Activated effector memory CD4-positive, alpha-beta T cell treated with anti-CD3 and anti-CD28 coated beads, Interleukin-2, amount 50 U/mL, for 16 hours (primary cell): ENCODE measurements at places on chromosomes 7 and 10.

DNA sequence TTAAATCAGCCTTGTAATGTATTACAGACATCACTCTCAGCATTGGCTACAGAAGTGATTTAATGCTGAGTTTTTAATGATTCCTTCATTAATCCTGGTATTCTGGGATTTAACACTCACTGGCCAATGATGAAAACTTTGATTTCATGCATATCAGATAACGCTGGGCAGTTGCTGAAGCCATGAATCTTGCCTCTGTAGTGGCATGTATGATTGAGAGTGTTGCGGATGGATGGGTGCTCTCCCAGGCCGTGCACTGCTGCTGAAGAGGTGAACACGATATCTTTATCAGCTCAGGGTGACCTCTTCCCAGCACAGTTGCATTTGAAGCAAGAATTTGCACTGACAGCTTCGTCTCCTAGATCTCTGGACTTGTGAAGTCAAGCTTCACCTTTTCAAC is 168.7 kb downstream of the LRRC4 start:
- DNase-seq: no peak

DNA sequence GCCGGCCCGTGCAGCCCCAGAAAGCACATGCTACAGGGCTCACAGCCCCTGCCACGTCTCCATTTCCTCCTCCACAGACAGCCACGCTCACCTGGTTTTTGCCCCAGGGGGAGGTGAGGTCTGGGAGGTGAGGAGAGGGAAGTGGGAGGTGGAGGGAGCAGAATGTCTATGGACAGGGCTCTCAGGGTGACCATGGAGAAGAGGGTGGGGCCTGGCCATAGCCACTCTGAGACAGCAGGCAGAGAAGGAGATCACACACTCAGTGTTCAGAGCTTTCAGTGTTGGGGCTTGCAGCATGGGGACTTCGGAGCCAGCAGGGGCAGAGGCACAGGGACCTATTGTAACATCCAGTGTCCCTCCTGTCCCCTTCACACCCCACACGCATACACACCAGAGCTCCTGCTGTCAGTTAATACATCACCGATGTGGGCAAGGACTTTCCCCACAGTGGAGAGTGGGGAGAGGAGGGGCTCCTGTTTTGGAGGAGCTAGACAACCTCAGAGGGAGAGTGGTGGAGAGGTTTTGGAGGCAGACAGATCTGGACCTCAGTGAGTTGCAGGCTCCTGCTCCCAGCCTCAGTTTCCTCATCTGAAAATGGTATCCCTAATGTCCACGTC is 14.4 kb downstream of the WDFY4 start:
- DNase-seq: no peak

- no peak for DNase-seq
Measured at GRCh38 chr10:369221-369683, 234.0 kb downstream of the ZMYND11 start.

DNA sequence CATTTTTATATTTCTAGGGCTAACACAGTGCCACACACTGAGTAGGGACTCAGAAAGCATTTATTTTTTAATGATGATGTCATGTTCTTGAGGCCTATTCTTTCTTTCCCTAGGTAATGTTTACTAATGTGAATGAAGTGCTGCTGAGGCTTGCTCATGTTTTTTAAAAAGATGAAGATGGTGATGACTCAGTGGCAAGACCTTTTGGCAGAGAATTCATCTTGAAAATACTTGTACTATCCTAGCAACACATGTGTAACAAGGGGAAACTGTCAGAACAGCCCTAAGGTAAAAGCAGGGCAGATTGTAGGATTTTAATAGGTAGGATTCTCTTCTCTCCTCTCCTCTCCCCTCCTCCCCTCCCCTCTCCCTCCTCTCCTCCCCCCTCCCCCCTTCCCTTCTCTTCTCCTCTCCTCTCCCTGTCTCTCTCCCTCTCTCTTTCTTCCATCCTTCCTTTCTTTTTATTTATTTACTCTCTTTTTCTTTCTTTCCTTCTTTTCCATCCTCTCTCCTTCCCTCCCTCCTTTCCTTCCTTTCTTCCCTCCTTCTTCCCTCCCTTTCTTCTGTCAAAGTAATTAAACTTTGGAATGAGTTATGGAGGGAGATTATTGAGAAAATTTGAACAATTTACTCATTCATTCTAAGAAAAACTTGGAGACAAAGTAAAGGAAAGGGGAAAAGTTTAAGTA is 75.3 kb downstream of the ZNF92 start:
- no peak for DNase-seq

GRCh38 chr10:128053356-128053755 is 72.9 kb downstream of the MKI67 start:
- DNase-seq: peak; percentile 45

DNA sequence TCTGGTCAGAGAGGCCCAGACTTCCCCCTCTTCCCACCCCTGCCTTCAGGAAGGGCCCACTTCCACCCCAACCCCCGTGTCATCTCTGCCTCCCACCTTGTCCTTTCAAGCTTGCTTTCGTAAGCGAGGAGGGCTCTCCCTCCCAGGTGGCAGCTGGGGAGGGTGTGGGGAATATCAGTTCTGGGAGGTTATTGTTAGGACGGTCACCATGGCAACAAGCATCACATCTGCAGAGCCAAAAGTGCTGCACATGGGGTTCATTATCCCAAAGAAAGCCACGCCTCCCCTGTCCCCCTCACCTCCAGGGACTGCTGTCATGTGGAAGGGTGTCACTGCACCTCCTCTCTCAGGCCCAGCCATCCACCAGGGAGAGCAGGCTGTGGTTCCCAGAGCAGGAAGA is 2.6 kb upstream of the CAMK2B start:
- no peak for DNase-seq

GRCh38 chr10:31959461-31960173 is 31.0 kb upstream of the ARHGAP12 start:
- no peak for DNase-seq

- DNase-seq: peak; percentile 89
Measured at GRCh38 chr10:62811159-62811875, 4.8 kb downstream of the EGR2 start.

DNA sequence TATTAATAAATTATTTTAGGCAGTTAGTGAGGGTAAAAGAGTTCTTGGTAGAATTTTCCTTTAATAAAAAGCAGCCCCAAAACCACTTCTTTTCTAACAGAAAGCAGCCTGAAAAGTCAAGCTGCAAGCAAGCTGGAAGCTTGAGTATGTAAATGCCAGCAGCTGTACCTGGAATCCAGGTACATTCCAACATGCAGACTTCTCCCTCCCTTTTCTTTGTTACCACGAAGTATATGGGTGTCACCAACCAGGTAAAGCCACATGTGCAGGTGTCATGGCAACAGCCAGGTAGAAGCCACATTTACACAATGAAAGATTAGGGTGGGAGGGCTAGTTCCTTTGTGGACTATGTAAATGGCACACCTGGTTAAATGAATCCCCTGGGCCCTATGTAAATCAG is 114.6 kb downstream of the EPC1 start:
- DNase-seq: no peak

DNA sequence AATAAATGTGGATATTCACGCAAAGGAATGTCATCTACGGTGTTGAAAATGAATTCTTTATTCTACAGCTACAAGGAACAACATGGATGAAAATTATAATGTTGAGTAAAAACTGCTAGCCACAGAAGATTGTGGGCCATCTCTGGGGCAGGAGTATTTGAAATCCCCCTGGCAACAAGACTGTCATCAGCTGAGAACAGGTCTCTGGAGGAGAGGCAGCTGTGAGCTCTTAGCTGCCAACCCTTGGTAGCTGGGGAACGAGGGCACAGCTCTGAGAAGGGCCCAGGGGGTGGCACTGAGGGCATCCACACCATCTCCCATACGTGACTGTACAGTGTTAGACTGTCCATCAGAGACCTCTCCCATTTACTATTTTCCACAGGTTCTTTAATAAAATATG is 340.1 kb upstream of the MGMT start:
- no peak for DNase-seq

DNA sequence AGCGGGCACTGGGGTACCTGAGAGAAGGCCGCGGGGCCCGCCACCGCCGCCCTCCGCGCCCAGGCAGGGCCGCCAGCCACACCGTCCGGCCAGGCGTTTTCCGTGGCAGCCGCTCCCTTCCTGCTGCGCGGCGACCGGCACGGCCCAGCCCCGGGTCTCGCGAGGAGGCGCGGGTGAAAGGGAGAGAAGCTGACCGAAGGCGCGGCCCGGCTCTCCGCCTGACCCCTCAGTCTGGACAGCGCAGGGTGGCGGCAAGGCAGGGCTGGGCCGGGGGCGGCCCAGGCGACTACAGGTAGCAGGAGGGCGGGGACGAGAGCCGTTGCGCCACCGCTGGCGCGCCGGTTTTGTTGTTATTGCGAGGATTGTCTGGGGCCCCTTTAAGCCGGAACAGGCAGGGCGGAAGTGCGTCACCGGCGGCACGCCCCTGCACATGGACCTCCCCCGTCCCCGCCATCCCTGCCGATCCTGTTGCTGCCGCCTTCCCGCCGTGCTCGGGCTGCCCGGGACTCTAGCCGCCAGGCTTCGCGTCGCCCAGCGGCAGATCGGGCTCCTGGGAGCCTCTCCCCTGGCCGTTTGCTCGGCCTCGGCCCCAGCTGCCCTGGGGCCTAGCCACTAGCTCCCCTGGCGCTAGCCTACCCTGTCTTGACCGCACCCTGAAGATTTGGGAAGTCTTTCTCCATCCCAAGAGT is at the start of gene HERPUD2:
HERPUD2 (minus strand) TSS at position 352 of the 689 bp plus-strand sequence. CDS start 805 bp downstream, outside the sequence.
- peak; percentile 97 for DNase-seq

DNA sequence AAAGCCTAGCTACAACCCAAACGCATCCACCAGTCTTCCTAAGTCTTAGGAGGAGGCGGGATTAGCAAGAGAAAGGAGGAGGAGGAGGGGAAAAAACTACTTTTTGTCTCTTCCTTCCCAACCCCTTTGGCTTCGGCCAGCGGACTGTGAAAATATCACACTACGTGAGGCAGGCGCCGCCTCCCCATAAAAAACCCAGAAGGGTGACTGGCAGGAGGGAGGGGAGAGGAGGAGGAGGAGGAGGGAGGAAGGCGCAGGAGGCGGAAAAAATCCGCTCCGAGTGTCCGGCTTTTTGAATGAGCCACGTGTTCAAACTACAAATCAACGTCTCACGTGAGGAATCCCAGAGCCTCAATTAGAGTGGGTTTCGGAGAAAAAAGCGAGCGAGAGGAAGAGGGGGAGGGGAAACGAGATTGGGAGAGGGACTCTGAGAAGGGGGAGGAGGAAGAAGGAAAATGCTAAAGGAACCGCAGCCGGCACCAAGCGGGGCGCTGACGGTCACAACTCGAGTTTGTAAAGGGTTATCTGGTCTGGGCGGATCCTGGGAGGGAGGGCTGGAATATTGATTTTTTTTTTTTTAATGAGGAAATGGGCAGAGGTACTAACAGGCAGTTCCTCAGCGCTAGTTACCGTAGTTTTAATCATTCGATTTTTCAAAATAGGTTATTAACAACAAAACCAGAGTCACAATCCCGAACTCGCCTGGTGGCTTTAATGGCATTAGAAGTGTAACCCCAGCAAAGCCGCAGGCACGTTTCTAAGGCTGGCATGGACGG is at the start of gene IGF2BP3:
IGF2BP3 (minus strand) TSS at position 162 of the 776 bp plus-strand sequence. CDS start 381 bp downstream, outside the sequence.
- peak; percentile 67 for DNase-seq

- DNase-seq: no peak
Measured at GRCh38 chr10:85620807-85621206, 745.8 kb downstream of the GRID1 start.

DNA sequence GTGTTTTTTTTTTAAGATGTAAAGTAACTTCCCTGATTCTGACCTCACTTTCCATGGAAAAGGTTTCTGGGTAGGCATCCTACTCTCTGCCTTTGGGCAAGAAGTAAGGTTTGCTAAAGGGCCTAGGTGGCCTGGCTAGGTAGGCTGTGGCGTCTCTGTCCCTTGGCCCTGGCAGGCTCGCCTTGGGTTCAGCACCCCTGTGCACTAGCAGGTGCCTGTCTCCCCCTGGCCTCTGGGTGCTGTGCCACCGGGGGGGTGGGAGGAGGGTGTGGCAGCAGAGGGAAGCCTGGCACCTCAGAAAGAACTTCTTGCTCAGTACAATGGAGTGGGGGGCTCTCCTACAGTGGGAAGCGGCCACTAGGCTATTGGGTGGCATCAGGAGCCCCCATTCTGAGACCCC is 14.0 kb downstream of the TECPR1 start:
- no peak for DNase-seq

- no peak for DNase-seq
Measured at GRCh38 chr10:11141571-11142091, 124.0 kb downstream of the CELF2 start.

- peak; percentile 54 for DNase-seq
Measured at GRCh38 chr10:131964298-131964697, 17.4 kb downstream of the BNIP3 start.

DNA sequence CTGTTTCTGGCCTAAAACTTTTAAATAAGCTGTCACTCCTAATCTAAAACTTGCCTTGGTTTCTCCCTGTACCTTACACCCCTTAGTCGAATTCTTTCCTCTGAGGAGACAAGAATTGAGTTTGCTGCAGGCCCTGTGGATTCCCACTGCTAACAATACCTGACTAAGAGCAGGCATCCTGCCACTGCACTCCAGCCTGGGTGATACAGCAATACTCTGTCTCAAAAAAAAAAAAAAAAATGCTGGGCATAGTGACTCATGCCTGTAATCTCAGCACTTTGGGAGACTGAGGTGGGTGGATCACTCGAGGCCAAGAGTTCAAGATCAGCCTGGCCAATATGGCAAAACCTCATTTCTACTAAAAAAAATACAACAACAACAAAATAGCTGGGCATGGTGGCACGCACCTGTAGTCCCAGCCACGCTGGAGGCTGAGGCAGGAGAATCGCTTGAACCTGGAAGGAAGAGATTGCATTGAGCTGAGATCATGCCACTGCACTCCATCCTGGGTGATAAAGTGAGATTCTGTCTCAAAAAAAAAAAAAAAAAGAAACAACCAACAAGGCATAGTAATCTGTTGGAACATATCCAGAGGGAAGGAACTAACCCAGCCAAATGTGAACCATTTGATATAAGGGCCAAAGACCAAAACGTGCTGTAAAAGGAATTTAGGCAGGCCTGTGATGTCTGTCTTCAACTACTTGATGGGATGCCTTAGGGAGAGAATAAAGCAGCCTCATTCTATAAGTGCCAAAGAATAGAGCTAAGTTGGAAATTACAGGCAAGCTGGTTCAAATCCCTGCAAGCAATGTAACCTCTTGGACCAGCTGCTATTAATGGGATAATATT is 732.7 kb upstream of the AUTS2 start:
- DNase-seq: no peak

DNA sequence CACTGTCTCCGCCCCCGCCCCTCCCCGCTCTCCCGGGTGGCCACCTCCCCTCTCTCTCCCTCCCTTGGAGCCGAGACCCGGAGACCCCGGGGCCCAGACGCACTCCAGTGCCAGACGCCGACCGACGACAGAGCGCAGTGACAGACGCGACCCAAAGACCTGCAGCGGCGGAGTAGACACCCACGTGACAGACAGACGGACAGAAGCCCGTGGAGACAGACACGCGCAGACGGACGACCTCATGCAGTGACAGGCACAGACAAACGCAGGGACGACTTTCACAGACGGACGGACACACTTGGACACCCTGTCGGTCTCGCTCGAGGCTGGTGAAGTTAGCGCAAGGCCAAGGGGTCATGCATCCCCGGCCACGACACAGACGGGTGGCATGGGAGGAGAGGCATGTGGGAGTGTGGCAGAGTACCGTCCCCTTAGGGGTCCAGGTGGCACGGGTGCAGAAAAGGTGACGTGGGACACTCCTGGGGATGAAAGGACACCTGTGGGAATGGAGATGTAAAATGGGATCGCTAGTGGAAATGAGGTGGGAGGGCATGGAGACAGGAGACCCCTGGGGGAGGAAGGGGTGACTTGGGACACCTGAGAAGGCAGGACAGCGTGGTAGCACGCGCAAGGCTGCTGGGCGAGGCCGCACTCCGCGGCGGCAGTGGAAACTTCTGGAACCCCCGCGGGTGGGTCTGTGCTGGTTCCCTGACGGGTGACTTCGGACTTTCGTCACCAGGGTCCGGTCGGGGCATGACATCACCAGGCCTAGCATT is 456 bp upstream of the ACHE start:
- peak; percentile 74 for DNase-seq

- peak; percentile 95 for DNase-seq
Measured at GRCh38 chr7:99374111-99375064, at the start of gene ARPC1B. Gene ARPC1B (plus strand): TSS chr7:99374730. CDS start chr7:99385715, 10,985 bp downstream.
